Endothelial cell of umbilical vein (primary cell): ENCODE measurements at places on chromosomes 2 and 18. TPM values are rescaled to one million over a fixed set of nuclear protein-coding genes. Genes with fewer than 3 reads are reported as not detected.

Gene STK39
- total RNA-seq, result 13.1 and 16.2 TPM in 2 replicates

Gene PKDCC
- total RNA-seq, result 5.9 and 6.9 TPM in 2 replicates

Gene PID1
- total RNA-seq, result not detected in 2 replicates

Gene VAMP5
- total RNA-seq, result 164 and 186 TPM in 2 replicates

Gene MALT1
- total RNA-seq, result 5.1 and 8.8 TPM in 2 replicates

Gene ABHD3
- total RNA-seq, result 10.0 and 14.9 TPM in 2 replicates

Gene DNER
- not detected in 2 replicates for total RNA-seq

Gene TAF4B
- 1.2 and 2.0 TPM in 2 replicates for total RNA-seq

Gene CFAP221
- total RNA-seq, result not detected in 2 replicates
